Amniotic epithelial cell (primary cell): ENCODE measurements at places on chromosomes 5 and 9.

DNA sequence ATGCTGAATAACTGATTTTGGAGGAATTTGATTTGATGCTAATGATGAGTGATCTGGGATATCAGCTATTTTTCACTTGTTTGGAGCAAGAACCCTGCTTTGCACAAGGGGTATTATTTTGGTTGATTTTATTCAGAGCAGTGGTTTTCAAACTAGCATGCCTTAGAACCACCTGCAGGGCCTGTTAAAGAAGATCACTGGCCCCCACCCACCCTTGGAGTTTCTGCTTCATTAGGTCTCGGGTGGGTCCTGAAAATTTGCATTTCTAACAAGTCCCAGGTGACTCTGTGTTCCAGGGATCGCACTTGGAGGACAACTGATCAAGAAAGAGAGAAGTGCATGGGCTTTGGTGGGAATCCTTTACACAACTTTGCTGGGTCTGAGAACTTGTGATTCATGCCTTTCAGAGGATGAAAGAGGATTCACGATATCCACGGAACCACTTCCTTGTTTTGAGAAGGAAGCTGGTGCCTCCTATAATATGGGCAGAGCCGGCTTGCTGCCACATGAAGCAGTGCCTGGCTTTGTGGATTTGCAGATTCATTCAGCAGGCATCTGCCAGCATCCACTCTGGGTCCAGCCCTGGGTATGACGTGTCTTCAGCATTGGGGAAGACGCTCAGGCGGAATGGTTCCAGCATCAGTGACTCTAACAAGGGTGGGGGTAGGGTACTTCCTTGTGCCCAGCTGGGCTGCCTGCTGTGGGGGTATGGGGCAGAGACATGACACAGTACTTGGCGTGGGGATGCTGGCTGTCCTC lies 106.6 kb upstream of the PITX1 start:
- DNase-seq: peak; percentile 93

- DNase-seq: no peak
Observed at GRCh38 chr5:60718166-60718892, 18.4 kb upstream of the DEPDC1B start.

- no peak for DNase-seq
Observed at GRCh38 chr5:2375291-2375690, 376.2 kb downstream of the IRX2 start.

- no peak for DNase-seq
Observed at GRCh38 chr9:30925635-30926034, 1458.8 kb upstream of the ACO1 start.

GRCh38 chr9:27043176-27043575 lies 37.7 kb upstream of the LRRC19 start:
- no peak for DNase-seq
